DND-41 (cell line): ENCODE measurements at places on chromosomes 5 and 9.
A peak's percentile ranks its signal among the peaks of the same experiment; 100 is the strongest.

- no peak for DNase-seq
These were observed 356.1 kb downstream of the SPOCK1 start for GRCh38 chr5:137142764-137143605.

GRCh38 chr9:125524583-125525355 is 182.2 kb downstream of the MAPKAP1 start:
- DNase-seq: no peak

- DNase-seq: peak; percentile 41
These were observed 20.7 kb downstream of the NLN start for GRCh38 chr5:65742565-65743231.

- no peak for DNase-seq
These were observed 3.2 kb downstream of the IL5 start for GRCh38 chr5:132540149-132540548.

- DNase-seq: no peak
These were observed 66.3 kb upstream of the SELENOP start for GRCh38 chr5:42878041-42878440.

DNA sequence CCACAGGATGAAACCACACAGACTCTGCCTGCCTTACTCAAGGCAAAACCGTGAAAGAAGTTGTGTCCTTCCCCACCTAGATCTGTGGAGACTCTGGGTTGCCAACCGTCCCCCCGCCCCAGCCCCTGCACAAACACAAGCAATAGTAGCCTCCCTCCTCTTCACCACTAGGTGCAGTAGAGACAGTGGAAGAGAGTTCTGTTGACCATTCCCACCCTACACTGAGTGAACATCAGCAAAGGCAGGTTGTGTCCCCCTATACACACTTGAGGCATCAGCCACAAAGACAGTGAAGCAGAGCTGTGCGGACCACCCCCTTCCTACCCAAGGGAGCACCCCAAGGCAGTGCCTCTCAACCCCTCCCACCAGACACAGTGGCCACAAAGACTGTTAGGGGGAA is 223.7 kb upstream of the NFIL3 start:
- no peak for DNase-seq

- DNase-seq: no peak
These were observed 449.4 kb downstream of the TMEM38B start for GRCh38 chr9:106143781-106144180.

GRCh38 chr9:9299134-9299533 is 1313.7 kb downstream of the PTPRD start:
- no peak for DNase-seq

- DNase-seq: peak; percentile 17
These were observed 17.7 kb downstream of the CAVIN4 start for GRCh38 chr9:100595391-100596199.

GRCh38 chr9:100084734-100085133 is 14.1 kb downstream of the ERP44 start:
- no peak for DNase-seq

DNA sequence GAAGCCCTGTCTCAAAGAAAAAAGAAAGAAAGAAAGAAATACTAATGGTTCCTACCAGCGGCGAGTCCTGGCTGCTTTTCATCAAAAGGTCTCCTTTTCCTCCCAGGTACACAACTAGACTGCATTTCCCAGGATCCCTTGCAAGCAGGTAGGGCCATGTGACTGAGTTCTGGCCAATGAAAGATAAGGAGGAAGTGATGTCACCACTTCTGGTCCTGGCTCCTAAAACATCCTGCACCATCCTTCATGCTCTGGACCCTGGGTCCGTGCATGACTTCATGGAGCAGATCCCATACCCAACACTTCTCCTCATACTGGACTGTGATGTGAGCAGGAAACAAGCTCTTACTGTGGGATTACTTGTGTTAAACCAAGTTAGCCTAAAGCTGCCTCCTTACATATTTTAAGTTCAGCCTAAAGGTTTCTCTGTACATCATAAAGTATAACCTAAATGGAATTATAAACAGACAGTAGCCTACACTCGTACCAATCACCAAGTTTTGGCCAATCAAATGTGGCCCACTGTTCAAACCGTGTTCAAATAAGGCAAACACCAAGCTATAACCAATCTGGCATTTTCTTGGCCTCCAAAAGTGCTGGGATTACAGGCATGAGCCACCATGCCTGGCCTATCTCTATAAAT is 30.2 kb upstream of the FUBP3 start:
- no peak for DNase-seq

DNA sequence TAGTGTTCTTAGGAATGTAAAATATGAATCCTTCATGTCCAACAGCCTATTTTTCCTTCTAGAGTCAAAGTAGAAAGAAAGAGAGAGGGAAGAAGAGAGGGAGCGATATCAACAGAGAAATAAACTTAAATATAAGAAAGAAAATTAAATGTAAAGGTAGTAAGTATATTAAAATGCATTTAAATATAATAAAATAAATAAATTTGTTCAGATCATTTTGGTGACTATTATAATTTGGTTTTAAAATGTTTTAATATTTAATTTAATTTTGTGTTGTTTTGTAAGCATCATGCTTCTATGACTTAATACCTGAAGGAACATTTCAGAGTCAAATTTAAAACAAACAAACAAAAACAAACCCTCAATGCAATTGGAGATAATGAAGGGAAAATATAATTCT is 405.2 kb upstream of the IRX1 start:
- no peak for DNase-seq

DNA sequence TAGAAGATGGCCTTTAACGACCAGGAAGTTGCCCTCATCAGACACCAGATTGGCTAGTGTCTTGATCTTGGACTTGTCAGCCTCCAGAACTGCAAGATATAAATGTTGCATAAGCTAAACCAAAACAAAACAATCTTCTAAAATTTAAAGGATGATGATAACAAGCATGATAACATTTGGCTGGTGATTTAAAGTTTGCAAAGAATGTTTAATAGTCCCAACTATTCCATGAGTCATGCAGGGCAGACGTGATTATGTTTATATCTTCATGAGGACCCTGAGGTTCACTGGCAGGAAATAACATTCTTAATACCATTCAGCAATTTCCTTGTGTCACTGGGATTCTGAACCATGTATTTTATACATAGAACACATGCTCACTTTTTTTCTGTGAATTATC is 319.8 kb downstream of the HCN1 start:
- DNase-seq: no peak

DNA sequence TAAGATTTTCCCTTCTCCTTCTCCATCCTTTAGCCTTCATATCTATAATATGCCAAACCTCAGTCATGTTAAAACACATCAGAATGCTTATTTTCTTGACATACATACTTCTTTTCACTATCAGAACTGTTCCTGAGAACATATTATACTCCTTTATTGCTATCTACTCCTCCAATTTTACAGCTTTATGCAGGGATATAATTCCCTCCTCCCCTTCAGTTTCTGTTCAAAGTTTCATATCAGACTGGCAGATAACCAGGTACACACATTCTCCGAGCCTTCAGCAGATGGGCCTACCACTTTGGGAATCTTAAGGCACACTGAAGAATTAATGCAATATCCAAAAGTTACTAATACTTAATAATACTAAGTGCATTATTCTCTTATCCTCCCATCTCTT is 29.1 kb downstream of the FAM169A start:
- no peak for DNase-seq

DNA sequence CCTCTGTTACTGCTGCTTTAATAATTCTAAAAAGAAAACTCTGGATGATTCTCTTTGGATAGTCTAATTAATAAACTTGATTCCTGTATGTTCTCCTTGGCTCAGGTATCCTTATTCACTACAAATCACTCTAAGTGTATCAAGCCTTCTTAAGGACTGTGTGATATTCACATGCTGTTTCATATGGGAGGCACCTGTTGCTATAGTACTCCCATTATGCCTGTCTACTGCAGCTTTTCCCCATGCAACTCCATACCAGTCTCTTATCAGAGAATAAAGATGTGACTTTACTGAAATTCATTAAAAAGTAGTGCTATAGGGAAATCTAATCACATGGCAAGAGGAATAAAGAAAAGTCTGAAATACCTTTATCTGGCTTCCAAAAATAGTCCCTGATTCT is 14.7 kb downstream of the BRD8 start:
- no peak for DNase-seq

GRCh38 chr9:115264313-115264712 is 146.4 kb upstream of the TNC start:
- DNase-seq: no peak

- no peak for DNase-seq
These were observed 159.5 kb upstream of the SPEF2 start for GRCh38 chr5:35457912-35458823.

DNA sequence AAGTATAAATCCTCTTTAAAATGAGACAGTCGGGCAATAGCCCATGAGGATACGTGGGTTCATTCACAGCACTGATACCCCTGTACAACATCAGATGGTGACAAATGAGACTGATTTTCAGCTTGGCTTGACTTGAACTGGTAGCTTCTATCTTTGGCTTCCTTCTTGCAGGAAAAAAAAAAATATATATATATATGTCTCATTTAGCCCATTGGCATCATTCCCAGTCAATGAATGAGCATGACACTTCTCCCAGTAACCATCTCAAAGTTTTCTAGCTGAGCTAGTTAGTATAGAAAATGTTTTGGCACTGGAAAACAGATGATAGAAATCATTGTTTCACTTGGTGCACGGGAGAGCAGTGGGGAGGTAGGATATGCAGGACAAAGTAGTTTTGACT is 222.5 kb upstream of the TAS2R1 start:
- no peak for DNase-seq

GRCh38 chr9:35675732-35676392 is 2.1 kb downstream of the CA9 start:
- no peak for DNase-seq

- no peak for DNase-seq
These were observed 249.6 kb downstream of the IRX1 start for GRCh38 chr5:3845230-3845629.

- no peak for DNase-seq
These were observed 136.8 kb upstream of the LPCAT1 start for GRCh38 chr5:1660511-1660910.

DNA sequence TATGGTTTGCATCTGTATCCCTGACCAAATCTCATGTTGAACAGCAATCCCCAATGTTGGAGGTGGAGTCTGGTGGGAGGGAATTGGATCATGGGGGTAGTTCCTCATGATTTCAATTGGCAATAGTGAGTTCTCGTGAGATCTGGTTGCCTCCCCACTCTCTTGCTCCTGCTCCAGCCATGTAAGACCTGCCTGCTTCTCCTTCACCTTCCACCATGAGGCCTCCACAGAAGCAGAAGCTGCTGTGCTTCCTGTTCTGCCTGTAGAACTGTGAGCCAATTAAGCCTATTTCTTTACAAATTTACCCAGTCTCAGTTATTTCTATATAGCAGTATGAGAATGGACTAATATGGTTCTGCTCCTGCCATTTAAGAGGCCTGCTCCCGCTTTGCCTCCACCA is 32.9 kb downstream of the SCAI start:
- DNase-seq: no peak

DNA sequence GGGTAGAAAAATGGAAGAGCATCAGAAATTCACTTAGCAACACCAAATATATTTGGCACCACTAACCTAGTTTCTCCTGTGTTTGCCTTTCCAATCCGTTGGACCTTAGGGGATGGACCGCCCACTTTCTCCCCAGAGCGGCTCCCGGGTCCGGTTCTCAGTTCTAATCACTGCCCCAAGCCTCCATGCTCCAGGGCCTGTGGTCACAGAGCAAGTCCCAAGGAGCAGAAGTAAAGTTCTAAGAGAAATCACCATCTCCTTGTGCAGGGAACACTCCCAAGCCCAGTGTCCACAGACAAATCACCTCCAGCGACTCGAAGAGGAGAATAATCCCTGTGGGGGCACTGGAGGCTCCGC is 728 bp upstream of the SLC1A1 start:
- DNase-seq: no peak

DNA sequence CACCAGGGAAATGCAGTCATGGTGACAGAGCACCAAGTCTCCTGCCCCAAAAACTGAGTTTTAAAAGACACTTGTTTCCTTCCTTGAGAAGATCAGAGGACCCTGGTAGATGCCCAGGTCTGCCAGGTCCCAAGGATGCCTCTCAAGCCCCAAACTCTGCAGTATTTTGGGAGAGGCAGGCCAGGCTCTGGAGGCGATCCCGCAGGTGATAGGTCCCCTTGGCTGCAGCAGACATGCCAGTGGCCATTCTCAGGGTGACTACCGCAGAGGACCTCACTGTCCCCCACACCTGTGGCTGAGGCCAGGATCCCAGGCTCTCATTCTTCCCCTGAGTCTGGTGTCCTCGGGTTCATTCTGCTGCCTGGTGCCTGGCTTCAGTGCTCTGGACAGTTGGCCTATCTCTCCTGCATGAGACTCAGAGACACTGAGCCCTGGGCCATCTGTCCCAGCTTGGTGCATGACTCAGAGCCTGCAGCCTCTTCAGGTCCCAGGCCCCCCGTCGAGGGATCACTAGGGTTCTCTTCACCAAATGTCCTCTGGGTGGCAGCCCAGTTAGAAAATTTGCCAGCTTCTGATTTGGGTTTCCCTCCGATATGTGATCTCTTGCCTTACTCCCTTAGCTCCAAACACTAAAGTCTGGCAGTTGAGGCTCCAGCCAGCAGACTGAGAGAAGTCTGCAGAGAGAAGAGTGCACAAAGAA is 59.7 kb upstream of the GARNL3 start:
- DNase-seq: peak; percentile 9

GRCh38 chr9:97388721-97389238 is 23.1 kb upstream of the TDRD7 start:
- DNase-seq: no peak

DNA sequence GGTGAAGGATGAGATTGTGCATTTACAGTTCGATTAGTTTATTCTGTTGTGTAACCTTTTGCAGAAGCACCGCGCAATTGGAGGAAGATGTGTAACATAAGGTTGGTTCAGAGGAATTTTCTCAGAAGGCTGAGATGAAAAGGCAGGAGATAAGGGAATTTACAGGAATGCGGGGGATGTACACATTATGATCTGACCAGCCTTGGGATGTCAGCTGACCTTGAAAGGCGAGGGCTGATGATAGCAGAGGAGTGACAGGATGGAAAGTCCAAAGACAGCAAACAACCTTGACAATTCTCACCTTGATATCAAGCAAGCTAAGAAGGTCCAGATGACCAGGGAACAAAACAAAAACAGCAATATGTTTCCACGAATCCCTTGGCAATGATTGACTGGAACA is 88.8 kb downstream of the OTULIN start:
- DNase-seq: no peak

- DNase-seq: no peak
These were observed 27.2 kb downstream of the DEPDC1B start for GRCh38 chr5:60672693-60673264.
